CD4-positive, alpha-beta T cell treated with Interleukin-21 for 1 hour (primary cell): ENCODE measurements at places on chromosomes 3 and 15.

DNA sequence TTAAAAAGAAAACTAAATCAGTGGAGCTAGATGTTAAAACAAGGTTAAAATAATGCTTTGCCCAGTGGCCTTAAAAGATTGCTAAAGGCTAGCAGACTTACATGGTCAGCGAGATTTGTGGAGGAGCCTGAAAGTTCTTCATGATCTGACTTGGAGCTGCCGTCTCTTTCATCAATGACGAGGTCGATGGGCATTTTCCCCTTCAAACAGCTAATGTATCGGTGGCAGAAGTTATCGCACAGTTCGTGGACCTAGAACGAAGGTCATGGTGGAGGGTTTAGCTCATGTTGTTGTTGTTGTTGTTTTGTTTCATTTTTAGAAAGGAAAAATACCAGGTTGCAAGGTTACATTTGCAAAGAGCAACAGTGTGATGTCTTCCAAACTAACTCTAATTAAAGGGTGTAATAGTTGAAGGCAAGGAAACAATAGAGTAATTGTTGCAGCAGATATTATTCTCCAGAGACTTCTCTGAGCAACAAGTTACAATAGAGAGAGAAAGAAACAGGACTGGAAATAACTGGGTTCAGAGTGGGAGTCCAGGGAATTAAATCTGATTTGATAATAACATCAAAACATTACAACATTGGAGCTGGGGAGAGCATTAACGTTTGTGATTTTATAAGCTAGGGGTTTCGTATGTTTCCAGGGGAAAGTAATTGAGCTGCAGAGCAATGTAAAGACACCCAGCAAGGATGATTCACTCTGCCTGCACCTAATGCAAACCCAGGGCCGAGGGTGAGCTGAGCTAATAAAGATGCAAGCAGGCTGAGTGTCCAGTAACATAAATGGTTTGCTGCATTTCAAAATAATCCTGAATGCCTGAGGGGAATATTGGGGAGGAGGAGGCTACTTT lies 6.6 kb downstream of the MEIS2 start:
- no peak for DNase-seq

DNA sequence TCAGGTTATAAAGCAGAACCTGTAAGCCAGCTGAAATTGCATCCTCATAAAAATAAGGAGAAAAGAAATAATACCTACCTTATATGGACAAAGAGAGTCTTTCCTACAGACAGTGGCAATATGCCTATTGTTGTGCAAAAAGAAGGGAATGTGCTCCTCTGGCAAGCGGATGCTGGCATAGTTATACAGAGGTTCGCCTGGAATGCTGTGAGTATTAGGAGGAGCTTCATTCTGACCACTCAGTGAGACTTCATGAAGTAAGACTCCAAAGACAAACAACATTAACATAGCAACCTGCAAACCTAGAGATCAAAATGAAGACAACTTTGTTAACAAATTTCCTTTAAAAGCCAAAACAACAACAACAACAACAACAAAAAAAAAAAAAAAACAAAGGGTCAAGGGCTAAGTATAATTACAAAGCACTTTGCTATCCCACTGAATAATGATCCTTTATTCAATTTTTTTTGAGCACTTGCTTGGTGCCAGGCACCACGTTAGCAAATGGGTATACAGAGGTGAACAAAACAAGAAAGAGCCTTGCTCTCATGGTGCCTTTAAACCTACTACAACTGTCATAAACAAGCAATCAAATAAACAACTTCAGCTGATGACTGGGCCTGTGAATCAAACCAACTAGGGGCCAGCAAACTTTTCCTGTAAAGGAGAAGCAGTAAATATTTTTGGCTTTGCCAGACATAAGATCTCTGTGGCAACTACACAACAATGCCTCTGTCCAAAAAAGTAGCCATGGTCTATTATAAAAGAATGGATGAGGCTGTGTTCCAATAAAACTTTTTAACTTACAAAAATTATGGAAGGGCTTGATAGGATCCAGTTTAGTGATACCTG lies 3.7 kb downstream of the EOGT start:
- DNase-seq, result no peak

DNA sequence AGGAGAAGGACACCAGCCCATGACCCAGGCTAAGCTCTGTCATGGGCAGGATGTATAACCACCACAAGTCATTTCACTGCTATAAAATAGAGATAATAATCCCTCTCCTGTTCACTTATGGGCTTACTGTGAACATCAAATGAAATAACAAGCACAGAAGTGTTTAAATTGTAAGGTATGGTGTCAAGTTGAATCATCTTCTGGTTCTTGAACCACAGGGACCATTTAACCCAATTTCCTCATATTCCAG lies 44.3 kb upstream of the TLE3 start:
- no peak for DNase-seq

- no peak for DNase-seq
Observed at GRCh38 chr3:42546691-42547213, 35.0 kb downstream of the SEC22C start.

DNA sequence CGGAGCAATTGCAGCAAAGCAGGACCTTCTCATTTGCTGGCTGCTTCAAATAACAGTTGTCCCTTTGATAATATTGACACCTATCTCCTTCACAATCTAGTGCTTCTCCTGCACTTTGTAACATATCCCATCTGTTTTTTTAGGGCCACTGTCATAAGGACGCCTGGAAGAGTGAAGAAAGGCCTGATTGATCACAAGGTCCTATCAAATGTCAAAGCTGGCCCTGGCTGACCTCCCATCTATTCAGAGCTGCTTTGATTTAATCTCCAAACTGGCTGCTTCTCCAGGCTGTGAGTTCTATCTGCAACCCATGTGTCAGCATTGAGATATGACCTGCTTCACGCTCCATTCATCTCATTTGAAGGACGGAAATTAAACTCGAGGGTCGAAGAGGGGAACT lies 601.2 kb upstream of the KCNMB2 start:
- DNase-seq, result no peak

GRCh38 chr15:63599401-63600000 lies 2.3 kb downstream of the FBXL22 start:
- peak; percentile 39 for DNase-seq

DNA sequence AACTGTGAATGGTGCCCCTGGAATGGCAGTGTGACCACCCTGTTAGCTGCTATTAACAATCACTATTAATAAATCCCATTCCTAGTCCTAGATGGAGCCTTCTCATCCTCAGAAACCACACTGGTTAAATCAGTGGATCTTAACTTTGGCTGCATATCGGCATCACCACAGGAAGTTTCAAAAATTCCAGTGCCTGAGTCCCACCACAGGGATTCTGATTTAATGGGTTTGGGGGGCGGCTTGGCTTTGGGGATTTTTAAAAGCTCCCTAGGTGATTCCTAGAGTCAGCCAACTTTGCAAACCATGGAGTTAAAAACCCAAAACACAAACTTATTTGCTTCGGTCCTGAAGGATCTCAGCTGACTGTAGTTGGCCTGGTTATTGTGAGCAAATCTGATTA lies 3.1 kb downstream of the FAM107A start:
- no peak for DNase-seq

- no peak for DNase-seq
Observed at GRCh38 chr3:64559588-64559987, 128.2 kb downstream of the ADAMTS9 start.

DNA sequence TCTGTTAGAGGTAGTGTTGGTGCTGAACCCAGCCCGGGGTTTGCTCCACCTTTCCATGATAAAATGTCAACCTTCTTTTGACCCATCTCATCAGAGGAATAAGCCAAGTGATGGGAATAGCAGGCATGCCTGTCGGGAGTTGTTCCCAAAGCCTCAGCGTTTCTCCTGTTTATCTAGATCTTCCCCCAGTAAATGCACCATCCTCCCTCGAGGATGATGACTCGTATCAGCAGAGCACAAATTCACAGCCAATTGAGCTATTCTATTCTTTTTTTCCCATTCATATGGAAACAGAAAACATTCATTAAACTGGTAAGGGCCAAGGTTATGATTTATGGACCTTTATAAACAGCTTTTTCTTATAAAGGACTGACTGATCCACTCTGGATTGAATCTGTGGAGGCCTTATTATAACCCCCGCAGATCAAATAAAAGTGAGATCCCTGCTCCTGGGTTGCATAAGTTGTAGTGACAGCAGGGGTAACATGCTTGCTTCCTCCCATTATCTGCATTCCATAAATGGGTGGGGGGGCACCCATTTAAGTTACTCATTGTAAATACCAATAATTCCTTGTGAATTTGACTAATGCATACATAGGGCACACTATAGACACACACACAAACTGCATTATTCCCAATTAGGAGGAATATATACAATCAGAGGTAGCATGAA lies 207.3 kb downstream of the PLCL2 start:
- no peak for DNase-seq

- DNase-seq, result no peak
Observed at GRCh38 chr15:53830707-53831386, 71.4 kb upstream of the WDR72 start.

DNA sequence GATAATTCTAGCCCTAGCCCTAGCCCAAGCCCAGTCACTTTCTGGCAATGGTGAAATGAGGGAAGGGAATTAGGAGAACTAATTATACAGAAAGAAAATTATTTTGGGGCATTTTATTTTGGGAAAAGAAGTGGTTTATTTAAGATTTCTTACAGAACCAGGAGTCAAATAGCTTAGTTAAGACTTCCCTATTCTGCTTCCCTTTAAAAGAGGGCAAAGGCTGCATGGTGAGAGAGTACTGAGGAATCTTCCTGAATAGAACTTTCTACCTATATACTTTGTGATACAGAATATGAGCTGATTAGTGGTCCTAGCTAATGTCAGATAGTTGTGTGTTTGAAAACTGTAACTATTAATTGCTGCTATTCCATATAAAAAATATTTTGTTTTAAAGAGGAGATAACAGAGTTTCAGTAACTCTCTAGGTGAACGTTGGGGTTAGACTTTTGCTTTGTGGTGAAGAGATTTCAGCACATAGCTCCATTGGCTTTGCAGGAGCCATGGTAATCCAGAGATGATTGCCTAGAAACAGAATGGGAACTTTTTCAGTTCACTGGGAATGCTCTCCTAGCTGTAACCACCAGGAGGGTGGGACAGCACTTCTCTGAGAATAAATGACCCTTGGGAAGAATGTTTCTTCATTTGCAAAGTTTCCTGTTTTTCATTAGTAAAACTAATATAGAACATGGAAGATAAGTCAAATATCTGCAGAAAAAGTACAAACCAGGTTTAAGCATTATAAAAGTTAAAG lies 5.3 kb upstream of the GCSAM start:
- no peak for DNase-seq

DNA sequence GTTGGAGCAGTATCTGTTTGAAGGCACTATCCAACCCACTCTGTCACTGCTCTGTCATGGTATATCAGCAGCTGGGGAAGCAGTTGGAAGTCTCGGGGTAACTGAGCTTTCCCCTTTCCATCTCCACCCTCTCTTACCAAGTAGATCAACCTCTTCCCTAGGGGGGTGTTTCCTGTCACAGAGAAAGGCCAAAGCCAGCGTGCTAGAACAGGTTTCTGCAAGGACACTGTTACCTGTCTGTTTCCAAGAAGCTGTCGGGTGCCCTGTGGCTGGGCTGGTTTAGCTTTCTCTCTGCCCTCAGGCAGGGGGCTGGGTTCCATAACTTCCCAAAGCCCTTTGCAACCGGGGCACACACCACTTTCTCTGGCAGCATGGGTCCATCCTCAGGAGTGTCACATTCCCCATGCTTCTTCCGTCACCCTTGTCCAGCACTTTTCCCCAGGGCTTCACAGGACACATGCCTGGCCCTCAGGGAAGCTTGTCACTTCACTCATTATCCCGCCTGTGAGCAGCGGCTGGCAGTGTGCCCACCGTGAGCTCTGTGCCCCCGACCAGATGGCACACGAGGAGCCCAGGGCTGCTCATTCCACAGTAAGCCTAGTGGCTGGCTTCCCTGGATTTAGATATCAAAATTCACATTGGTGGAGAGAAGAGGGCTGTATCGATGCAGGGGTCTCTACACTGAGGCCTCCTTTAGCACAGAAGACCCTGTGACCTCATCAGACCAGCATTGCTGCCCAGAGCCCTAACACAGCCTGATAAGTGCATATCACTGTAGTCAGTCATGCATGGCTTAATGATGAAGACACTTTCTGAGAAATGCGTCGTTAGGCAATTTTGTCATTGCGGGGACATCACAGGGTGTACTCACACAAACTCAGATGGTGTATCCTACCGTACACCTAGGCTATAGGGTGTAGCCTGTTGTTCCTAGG lies 205.8 kb downstream of the SLCO3A1 start:
- DNase-seq, result no peak

DNA sequence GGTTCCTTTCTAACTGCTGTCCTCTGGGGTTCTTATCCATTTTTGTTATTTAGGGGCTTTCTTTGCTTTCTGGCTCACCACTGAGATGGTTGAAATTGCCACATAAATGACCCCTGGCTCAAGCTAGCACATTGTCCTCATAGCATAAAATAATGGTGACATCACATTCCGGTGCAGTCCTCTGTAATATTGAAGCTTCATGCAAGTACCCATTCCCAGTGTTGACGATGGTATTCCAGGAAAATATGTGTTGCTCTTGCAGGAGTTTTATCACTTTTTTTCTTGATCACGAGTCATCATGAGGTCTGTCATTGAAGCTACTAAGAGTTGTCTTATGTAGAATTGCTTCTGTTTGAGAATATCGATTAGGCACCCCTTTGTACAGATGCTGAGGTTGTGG lies 56.1 kb downstream of the CRTC3 start:
- DNase-seq, result no peak

GRCh38 chr3:187758318-187758955 lies 13.2 kb upstream of the BCL6 start:
- no peak for DNase-seq

GRCh38 chr3:171566803-171567422 lies 106.7 kb upstream of the TNIK start:
- peak; percentile 67 for DNase-seq

DNA sequence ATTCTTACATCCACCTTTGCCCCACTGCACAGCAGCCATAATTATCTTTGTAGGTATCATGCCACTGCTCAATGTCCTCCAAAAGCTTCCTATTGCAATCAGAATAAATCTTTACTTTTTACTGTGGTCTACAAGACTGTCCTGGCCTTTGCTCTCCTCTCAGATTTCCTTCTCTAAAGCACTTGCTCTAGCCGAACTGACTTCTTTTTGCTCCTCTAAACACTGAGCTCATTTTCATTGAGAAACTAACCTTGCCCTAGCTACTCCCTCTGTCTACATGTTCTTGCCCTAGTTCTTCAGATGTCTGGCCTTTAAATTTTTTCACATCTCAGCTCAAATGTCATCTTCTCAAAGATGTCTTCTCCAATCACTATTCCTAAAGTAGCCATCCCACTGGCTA lies 342.8 kb downstream of the TBC1D5 start:
- DNase-seq, result no peak
